ENCODE measurements at places on chromosomes 4 and X. TPM values are rescaled to one million over a fixed set of nuclear protein-coding genes. Genes with fewer than 3 reads are reported as not detected.

Gene TMEM47
- 51.0 TPM for total RNA-seq

Gene RBM46
- total RNA-seq, result not detected

Gene HTN1
- total RNA-seq, result not detected

Gene ACOT9
- 16.1 TPM for total RNA-seq

Gene MTMR1
- 21.5 TPM for total RNA-seq

Gene PFKFB1
- total RNA-seq, result not detected

Gene LIAS
- total RNA-seq, result 5.4 TPM

Gene HERC6
- 3.2 TPM for total RNA-seq

Gene GABRA4
- total RNA-seq, result not detected

Gene KCNE5
- 0.15 TPM for total RNA-seq

Gene RASL11B
- 0.35 TPM for total RNA-seq

Gene ARMCX5
- 17.4 TPM for total RNA-seq

Gene TMSB15A
- not detected for total RNA-seq

Gene FGF5
- total RNA-seq, result 3.2 TPM

Gene FDCSP
- total RNA-seq, result not detected

Gene NIPAL1
- not detected for total RNA-seq

Gene MAGEE1
- 0.94 TPM for total RNA-seq

Gene TMPRSS11B
- not detected for total RNA-seq

Gene H2BW2
- total RNA-seq, result not detected

Gene TLR7
- total RNA-seq, result not detected

Gene POF1B
- total RNA-seq, result not detected

Gene DNASE1L1
- total RNA-seq, result 34.3 TPM

Gene MAGEB2
- not detected for total RNA-seq

Gene CLNK
- not detected for total RNA-seq

Gene HHIP
- total RNA-seq, result 1.1 TPM

Gene S100P
- total RNA-seq, result not detected

Gene AFM
- not detected for total RNA-seq

Gene MBNL3
- 0.53 TPM for total RNA-seq

Gene ZC4H2
- 3.0 TPM for total RNA-seq

Gene COL4A6
- 3.1 TPM for total RNA-seq

Gene DDX60
- total RNA-seq, result 16.0 TPM

Gene C4orf50
- not detected for total RNA-seq

Gene CENPVL2
- total RNA-seq, result not detected

Gene UTP3
- 20.1 TPM for total RNA-seq

Gene CCDC160
- not detected for total RNA-seq

Gene SORCS2
- 0.23 TPM for total RNA-seq

All from smooth muscle cell of the coronary artery (primary cell).